Stimulated activated CD4-positive, alpha-beta T cell treated with anti-CD3 and anti-CD28 coated beads, Interleukin-2, amount 100 ng/mL, for 48 hours (primary cell): ENCODE measurements at places on chromosomes 5 and 9.

DNA sequence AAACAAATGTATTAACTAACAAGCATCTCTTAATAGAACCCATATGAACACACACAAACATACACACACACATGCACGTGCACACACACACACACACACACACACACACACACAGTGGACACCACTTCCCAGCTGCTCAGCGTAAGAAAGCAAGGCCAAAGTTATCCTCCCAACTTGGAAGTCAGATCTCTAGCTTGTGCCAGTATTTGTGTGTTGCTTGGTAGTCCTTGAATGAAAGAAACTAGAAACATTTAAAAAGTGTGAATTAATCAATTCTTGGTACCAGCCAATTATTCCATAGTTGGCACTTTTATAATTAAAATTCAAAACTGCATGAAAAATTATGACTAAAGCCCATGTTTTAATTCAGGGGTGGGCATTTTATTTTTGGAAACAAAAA, 178.1 kb downstream of the TMEM161B start:
- DNase-seq = no peak

- DNase-seq = peak; percentile 17
These were observed 3.3 kb upstream of the CDC20B start for GRCh38 chr5:55176176-55176818.

- DNase-seq = no peak
These were observed 551.5 kb upstream of the TLE4 start for GRCh38 chr9:79020276-79020675.

DNA sequence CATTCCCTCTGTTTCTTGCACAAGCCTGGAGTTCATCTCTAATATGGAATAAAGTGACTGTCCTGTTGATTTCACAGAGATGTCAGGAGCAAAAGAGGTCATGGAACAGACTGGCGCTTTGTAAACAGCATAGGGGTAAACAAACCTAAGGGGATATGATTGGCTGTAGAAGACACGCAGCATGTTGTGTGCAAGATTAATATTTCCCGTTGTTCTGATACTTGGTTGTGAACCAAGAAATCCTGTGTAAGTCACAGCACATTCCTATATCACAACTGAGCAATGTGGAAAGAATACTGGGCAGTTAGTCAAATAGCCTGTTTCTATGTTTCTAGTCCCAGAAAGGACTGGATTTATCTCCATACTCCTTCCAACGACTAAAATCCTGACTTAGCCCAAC, 3.2 kb downstream of the ADAMTS12 start:
- no peak for DNase-seq

DNA sequence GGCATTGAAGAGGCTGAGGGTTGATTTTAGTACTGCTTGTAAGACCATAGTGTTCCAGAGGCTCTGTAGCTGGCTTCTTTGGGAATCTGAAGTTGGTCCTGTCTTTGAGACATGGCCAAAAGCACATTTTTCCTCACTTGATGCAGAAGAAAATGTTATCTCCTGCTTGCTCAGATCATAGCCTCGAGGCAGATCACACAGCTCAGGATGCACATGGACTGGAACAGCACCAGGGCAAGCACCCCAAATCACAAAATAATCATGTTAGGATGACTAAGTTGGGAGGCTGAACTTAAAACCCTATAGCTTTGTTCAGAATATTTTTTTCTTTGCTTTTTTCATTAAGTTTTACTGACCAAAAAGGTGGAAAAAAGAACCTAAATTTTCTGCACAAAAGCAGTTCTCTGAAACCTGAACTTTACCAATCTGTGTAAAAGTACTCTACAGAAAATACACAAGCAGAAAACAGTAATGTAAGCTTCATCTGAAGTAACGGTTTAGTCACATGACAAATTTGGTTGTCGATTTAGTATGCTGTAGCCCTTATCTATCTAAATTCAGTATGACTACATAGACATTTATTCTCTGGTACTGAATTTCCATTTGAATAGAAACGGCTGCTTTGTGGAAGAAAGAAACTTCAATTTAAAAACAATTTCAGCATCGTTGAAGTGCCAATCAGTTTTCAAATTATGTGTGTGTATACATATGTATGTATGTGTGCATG, 3.4 kb downstream of the KLHL9 start:
- DNase-seq = no peak

GRCh38 chr5:34892414-34892813, 22.9 kb downstream of the RAD1 start:
- no peak for DNase-seq

GRCh38 chr9:38017149-38017884, 51.7 kb downstream of the SHB start:
- DNase-seq = no peak

- DNase-seq = no peak
These were observed 45.0 kb upstream of the PRSS3 start for GRCh38 chr9:33750307-33750838.

DNA sequence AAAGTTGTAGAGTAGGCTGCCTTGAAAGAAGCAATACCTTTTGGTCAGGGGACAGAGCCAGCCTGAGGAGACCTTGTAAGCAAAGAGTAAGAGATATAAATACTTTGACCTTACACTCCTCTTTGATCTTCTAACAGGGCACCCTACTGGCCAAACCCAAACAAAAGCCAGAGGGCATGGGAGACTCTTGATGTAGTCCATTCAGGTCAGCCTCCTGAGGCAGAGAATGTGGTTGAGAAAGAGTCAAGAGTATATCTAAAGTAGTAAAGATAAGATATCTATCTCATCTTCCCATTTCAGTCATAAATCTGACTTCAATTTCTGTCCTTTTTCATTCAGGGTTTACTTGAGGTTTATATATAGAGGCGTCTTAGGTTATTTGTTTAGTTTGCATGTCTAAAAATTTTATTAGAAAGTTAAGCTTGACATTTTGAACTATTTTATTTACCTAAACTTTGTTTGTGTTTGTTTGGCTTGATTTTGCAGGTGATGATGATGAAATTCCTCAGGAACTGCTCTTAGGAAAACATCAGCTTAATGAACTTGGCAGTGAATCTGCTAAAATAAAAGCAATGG, 125.7 kb downstream of the NIPBL start:
- DNase-seq = no peak

GRCh38 chr9:82208741-82209450, 220.3 kb downstream of the SPATA31D1 start:
- DNase-seq = no peak

GRCh38 chr5:125461641-125462072, 715.2 kb upstream of the ZNF608 start:
- no peak for DNase-seq

DNA sequence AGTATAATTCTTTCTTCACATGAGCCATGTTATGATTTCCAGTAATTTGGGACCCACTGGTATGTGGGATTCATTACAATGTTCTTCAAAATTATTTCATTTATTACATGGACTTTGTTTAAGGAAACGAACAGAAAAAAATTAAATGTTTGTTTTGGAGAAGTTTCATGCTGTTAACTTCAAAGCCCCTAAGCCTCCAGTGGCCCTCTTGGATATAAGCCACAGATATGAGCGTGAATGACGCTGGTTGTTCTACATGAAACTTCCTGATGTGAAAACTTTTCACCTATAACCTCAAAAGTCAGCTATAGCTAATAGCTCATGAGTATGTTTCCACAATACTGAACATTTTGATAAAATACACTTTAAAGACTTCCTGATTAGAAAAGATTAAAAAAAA, 334.2 kb downstream of the PDE4D start:
- no peak for DNase-seq

DNA sequence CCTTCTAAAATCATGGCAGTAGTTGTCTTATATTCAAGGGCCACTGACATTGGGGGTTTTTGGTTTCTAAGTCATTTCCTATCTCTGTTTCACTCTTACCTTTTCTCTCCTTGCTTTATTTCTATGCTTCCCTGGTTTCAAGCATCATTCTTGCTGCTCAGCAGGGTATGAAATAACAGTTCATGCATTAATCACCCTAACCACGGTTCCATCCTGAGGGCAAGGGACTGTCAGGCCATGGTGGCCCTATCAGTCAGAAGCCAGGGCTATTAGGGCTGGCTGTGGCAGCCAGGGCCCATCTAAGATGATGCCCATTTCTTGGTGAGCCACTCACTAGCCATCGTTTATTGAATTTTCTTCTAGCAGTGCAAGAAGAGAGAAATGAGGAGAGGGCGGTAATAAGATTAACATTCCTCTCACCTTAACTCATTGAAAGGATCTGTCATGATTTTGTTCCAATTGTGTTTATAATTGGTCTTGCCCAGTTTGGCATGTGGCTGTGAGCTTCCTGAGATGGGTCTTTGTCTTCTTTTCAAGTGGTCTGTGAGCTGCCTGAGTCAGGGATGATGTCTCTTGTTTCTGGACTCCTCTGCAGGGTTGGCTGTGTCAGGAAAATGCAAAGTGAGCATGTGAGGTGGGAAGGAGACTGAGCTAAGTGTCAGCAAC, 45.2 kb downstream of the CYSTM1 start:
- DNase-seq = no peak

DNA sequence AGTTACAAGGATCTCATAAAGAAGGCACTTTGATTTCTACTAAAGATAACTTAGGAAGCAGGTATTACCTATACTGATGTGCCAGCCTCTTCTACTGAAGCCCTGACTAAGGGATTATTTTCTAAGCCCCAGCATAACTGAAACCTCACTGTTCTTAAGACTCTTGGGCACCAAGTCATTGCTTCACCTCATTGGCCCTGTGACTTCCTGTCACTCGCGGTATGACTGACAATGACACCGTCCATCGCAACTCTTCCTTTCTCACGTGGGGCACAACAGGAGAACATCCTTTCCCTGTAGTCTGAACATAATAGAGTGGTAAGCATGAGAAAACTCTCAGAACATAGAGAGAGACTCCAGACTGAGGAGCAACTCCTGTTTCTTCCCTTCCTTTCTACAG, 6.4 kb downstream of the OR2V2 start:
- no peak for DNase-seq

GRCh38 chr9:91308191-91308590, 53.5 kb downstream of the AUH start:
- DNase-seq = no peak

GRCh38 chr5:11853796-11854195, 50.5 kb downstream of the CTNND2 start:
- DNase-seq = no peak

GRCh38 chr9:125359011-125359410, 97.4 kb downstream of the GAPVD1 start:
- DNase-seq = no peak

DNA sequence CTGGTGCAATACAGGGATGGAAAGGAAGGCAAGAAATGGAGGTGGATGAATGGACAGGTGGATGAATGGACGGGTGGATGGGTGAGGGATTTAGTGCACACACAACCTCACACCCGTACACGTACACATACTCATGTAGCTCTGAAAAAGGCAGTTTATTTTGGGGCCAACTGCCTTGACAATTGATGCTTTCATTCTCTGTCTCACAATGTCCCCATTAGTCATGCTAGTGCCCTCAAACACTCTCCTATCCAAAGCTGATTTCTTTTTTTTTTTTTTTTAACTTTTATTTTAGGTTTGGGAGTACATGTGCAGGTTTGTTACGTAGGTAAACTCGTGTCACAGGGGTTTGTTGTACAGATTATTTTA, 495.0 kb downstream of the DMAC1 start:
- no peak for DNase-seq

- no peak for DNase-seq
These were observed 74.6 kb downstream of the MRPL36 start for GRCh38 chr5:1724822-1725602.

DNA sequence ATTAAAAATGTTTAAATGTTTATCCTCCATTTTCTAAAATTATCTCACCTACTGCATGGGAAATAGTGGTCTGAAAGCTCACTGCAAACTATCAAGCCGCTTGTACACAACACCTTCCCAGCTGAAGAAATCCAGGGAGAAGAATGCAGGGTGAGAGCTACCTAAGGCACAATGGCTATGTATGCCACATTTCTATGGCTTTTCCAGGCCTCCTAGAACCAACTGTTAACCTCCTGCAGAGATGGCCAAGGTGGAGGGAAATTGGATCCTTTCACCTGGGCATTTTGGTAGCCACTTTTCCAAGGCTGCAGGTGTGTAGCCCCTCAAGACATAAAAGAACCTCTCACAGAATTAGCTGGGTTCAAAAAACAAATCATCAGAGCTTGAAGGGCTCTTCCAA, 286.4 kb downstream of the EBF1 start:
- no peak for DNase-seq

DNA sequence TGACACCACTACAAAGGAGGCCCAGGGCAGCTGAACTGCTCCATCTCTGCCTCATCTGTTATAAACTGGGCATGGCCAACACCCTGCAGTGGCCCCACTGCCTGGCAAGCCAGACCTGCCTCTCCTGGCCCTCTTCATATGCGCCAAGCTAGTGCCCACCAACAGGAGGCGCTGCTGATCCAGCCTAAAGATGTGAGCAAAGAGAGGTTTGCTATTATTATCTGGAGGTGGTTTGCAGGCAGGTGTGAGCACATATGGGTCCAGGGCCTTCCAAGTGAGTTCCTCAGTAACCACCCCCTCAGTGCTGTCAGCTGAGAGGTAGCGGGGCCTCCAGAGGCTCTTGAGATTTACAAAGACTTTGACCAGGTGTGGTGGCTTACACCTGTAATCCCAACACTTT, 232.2 kb downstream of the SYK start:
- peak; percentile 83 for DNase-seq

- DNase-seq = no peak
These were observed 1143.2 kb upstream of the CDH6 start for GRCh38 chr5:30050056-30050815.

DNA sequence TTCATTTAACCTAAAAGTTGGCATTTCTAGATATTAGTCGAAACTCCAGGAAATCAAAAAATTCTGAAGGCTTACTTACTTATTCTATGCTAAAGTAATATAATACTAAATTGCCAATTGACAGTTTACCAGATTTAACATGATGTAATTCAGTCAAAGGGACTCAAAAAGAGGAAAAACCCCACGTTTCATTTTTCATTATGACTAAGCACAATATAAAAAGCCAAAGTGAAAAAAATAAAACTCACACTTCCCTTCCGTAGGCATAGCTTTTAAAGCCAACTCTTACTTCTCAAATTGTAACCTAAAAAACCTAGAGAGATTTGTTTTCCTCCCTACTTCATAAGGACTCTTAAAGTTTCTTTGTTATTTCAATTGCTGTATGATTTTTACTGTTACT, 146.6 kb downstream of the RAPGEF6 start:
- no peak for DNase-seq

- no peak for DNase-seq
These were observed 35.9 kb upstream of the EXOC3 start for GRCh38 chr5:407051-407450.

DNA sequence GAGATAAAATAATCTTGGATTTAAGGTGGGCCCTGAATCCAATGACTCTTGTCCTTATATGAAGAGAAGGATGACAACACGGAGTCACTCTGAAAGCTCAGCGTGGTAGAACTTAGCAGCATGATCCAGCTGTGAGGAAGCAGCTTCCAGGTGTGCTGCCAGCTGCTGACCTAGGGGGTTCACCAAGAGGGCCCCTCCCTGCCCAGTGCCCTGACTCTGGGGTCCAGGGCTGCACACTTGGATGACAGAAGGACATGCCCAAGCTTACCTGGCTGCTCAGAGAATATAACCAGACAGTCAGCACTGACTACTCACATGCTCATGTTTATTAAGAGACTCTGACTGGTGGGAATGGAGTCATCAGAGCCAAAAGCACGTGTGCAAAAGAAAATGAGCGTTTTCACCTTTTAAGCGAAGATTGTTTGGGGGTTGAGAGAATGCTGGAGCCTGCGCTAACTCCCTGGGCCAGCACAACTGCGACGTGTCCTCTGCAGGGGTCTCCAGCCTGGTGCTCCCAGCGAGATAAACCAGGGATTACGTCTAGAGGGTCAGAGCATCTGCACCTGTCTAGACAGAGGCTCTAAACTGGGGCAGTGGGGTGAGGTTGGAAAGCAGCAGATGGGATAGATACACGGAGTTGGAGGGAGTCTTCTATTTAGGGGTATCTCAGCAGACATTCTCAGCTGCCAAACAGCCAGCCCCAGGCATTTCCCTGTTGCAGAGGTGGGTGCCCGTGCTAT, 41.3 kb downstream of the ROPN1L start:
- DNase-seq = no peak
